ENCODE measurements at places on chromosomes 11 and 22.

GRCh38 chr11:43751726-43752125 is 71.2 kb downstream of the HSD17B12 start:
- DNase-seq = no peak

DNA sequence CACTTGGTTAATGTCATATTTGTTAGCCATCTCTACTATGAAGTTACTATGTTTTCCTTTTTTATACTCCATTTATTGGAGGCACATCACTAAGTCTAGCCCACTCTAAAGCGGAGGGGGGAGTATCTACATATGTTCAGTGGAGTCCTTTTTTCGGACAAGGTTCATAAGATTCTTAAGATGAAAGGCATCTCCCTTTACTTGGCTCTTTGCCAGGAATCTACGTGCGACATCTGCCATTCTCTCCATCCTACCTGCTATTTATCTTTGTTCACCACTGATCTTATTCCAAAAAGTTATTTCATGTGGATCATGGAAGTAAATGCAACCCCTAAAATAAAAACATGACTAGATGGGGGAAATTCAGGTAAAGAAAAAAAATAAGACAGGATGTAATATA is 77.4 kb upstream of the YWHAH start:
- DNase-seq = no peak

DNA sequence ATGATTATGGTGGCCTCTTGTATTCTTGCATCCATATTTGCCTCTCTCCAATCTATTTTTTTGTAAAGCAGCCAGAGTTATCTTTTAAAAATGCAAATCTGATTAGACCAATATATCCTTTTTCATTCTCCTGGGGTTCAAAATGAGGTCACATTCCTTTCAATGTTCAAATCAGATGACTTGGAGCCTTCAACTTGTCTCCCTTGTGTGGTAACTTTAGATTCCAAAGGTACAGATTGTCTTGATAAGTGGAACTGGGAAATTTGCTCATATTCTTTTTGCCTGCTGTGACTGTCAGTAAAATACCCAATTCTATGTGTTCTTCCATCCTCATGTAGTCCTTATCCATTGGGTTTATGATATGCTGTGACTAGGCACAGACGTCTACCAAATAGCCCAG is 15.1 kb upstream of the CAPRIN1 start:
- no peak for DNase-seq

DNA sequence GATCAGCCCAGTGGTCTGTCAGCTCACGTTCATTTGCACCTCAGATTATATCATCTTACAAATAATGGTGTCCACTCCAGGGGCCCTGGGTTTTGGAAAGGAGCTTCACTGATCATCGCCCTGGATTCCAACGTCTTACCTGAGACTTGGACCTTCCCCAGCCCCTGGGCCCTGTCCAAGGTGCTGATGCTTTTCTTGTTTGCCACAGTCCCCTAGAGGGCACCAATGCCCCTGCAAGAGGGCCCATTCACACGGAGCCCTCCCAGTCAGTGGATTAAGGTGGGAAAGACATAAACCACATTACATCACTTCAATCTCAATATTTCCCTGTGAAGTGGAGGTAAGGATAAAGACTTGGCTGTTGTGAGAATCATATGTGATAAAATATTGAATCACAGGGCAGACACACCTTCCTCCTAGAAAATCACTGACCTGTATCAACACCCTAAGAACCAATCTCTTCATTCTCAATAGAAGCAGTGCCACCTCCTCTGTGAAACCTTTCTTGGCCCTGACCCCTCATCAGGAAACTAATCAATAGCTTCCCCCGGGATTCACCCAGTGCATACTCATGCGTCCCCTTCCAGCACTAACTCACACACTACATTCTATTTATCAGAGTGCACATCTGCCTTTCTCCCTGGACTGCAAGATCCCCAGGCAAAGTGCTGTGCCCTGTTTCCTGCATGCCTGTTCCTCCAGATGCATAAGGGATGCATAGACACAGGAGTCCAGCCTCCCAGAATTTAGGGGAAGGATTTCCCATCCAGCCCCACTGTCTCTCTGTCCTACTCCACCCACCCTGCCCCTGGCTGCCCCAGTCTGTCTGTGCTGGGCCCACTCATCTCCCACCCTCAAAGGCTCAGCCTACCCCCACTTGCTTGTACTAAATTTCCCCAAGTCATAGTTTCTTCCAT is 167.0 kb downstream of the BUD13 start:
- DNase-seq = no peak
